Stomach (tissue), 19 donors: ENCODE measurements at places on chromosomes 1 and 21.
A peak's percentile ranks its signal among the peaks of the same experiment; 100 is the strongest.

DNA sequence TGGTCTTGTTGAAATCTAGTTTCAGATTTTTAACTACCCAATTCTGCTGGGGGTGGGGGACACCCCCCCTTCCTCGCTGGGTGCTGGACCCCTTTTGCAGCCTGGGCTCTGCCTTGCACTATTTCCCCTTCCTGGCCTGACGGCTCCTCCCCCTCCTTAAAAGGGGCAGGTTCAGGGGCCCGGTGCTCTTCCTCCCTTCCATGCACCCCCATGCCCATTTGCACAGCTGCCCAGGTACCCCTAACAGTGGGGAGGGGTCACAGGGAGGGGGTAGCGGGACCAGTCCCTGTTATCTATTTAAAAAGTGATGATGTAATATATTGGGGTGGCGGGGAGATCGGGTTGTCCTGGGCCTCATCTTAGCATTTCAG, 15.3 kb downstream of the ZBTB7B start:
- peak; percentile 34 for DNase-seq

- no peak for DNase-seq
Observed at GRCh38 chr21:26948194-26948593, 18.7 kb downstream of the ADAMTS5 start.

- no peak for DNase-seq
Observed at GRCh38 chr1:53346814-53347176, 18.9 kb upstream of the LRP8 start.

DNA sequence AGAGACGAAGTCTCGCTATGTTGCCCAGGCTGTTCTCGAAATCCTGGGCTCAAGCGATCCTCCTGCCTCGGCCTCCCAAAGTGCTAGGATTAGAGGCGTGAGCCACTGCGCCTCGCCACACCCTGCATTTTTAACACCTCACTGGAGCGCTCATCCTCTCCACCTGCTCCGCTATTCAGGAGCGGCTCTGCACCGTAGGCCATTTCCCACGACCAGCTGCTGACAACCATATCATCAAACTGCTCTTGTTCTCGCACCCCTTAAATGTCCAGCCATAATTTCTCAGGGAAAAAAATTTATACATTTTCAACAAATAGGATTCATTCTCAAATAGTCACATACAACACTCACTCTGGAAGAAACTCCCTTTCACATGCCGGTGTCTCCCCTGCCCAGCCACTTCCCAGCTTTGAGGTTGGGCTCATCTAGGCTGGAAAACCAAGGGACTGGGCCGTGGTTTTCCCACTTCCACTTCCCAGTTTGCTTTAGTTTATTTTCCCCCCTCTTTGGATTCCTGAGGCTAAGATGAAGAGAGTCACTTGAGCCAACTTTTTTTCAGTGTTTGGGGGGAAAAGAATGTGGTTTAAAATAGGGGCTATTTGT, 639 bp upstream of the IPO9 start:
- no peak for DNase-seq

DNA sequence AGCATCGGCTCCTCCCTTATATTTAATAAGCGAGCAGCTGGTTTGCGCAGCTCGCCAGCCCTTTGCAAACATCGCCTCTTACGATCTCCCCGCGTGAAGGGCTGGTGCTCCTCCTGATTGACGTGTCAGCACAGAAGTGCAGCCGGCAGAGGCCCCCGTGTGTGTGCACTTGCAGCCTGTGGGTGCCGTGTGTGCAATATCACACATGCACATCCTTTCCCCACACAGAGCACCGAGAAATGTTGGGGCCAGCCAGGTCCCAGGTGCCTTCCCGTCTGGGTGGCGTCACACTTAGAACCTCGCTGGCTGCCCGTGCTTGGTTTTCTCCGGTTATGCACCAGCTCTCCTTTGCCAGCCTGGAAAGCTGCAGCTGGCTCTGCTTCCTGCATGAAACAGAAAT, 126.6 kb upstream of the AJAP1 start:
- DNase-seq = no peak

GRCh38 chr21:37530901-37531351, 164.4 kb downstream of the DYRK1A start:
- DNase-seq = no peak

- DNase-seq = no peak
Observed at GRCh38 chr1:84462118-84462517, 16.9 kb upstream of the RPF1 start.

- DNase-seq = no peak
Observed at GRCh38 chr1:42211224-42211623, 46.7 kb upstream of the GUCA2A start.

DNA sequence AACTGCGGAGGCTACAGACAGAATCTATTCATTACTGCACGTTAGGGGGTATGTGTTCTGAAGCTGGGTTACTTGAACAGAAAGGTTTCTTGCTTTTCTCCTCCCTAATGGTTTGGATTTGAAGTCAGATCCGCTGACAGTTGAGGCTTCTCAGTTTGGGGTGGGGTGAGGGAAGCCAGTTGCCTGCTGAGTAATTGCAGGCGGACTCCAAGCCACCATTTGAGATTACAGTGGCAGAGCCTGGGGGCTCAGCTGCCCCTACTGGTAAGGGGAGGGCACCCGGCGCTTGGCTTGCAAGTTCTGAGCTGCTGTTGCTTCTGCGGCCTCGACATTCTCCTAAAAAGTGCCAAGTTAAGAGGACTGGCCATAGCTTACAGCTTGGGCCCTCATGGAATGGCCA, 2.0 kb downstream of the GRHL3 start:
- no peak for DNase-seq

DNA sequence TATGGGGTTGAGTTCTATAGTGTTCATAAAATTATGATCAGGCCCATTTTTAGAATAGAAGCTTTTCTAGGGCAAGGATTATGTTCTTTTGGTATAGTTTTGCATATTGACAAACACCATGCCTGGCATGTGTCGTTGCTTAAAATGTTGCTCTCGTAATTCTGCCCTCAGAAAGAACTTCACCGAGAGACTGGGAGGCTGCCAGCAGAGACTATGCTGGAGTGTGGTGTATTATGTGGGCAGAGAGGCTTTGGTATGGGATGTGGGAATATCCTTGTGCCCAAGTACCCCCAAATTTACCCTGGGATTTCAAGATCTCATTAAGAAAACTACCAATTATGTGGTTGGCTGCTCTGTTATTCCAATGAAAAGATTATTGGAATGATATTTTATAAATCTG, 27.9 kb downstream of the PGM1 start:
- no peak for DNase-seq

DNA sequence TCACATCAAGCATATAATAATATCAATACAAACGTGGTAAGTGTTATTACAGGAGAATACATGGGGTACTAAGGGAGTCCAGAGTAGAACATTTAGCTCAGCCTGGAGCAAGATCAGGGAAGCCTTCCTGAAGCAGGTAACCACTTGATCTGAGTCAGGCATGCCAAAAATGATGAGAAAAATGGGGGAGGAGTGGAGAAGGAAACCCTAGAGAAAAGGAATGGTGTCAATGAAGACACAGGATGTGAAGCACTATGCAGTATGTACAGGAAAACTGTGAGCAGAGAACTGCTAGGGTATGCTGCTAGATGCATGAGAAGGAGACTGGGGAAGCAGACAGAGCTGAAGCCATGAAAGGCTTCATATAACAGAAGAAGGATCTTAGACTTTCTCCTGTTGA, 84.7 kb downstream of the NOTCH2 start:
- no peak for DNase-seq

- DNase-seq = no peak
Observed at GRCh38 chr1:168582688-168583336, 6.4 kb downstream of the XCL1 start.

GRCh38 chr1:146035048-146035423, 13.5 kb upstream of the HJV start:
- DNase-seq = no peak

GRCh38 chr1:197544553-197544952, 230.7 kb downstream of the DENND1B start:
- no peak for DNase-seq

DNA sequence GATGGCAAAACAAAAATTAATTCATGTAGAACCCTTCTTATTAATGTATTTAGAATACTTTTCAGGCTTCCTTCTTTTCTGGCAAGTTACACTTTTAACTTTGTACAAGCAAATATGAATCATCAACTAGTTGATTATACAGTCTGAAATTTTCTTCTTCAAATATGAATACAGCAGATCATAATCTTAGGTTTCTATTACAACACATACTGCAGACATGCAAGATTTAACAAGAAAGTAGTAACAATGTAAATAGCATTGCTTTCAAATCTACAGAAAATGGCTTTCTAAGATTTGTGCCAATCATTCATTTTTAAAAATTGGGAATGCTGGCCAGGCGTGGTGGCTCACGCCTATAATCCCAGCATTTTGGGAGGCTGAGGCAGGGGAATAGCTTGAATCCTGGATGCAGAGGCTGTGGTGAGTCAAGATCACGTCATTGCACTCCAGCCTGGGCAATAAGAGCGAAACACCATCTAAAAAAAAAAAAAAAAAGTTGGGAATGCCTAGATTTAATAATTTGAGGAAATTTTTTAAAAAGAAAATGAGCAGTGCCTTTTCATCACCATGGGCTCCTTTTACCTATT, 68.4 kb upstream of the DPYD start:
- no peak for DNase-seq

- no peak for DNase-seq
Observed at GRCh38 chr1:23475641-23476040, 8.3 kb downstream of the ASAP3 start.

DNA sequence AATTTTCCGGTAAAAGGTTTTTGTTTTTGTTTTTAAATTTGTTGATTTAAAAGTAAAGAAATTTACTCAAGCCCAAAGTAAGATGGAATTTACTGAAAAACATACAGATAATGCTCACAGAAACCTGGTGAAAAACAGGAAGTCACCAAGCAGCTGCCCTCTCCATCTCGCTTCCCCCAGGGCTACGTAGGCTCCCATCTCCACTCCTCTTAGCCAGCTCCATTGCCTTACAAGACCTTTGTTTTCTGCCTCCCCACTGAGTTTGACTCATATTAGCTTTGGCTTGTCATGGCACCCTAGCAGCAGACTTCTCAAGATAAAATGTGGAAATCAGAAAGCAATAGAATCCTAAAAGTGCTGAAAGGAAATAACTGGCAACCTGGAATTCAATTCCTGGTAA, 57.9 kb downstream of the PHTF1 start:
- no peak for DNase-seq

- DNase-seq = peak; percentile 17
Observed at GRCh38 chr21:46194374-46195334, 10.4 kb upstream of the SPATC1L start.

DNA sequence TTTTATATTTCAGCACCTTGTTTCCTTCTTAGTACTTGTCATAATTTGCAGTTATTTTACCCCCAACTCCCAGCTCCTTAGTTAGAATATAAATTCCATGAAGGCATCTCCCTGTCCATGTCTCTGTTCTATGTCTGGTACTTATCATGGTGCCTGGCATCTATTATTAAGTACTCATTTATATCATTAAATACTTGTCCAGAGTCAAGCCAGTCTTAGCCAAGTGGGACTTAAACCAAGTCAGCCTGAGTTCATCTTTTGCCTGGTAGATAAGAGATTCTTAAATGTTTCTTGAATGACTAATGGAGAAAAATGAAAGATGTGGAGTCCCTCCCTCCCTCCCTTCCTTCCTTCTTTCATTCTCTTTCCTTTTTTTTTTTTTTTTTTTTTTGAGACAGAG, 9.4 kb downstream of the SLC25A44 start:
- DNase-seq = no peak

DNA sequence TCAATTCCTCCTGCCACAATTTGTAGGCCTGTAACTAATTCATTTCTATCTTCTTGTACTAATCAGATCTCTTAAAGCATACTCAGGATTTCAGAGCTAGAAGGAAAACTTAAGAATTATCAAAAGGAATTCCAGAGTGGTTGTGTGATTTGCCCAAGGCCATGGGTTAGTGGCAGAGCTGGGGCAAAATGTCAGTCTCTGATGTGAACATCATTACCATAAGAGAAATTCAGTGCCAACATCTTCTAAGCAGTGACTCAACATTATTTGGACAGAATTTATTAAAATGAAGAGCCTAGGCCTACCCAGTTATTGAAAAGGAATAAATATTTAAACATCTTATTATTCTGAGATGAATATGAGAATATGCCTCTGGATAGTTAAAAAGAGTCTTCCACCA, 14.5 kb downstream of the ST6GALNAC5 start:
- DNase-seq = no peak

- no peak for DNase-seq
Observed at GRCh38 chr1:103160281-103160680, 52.0 kb upstream of the COL11A1 start.

DNA sequence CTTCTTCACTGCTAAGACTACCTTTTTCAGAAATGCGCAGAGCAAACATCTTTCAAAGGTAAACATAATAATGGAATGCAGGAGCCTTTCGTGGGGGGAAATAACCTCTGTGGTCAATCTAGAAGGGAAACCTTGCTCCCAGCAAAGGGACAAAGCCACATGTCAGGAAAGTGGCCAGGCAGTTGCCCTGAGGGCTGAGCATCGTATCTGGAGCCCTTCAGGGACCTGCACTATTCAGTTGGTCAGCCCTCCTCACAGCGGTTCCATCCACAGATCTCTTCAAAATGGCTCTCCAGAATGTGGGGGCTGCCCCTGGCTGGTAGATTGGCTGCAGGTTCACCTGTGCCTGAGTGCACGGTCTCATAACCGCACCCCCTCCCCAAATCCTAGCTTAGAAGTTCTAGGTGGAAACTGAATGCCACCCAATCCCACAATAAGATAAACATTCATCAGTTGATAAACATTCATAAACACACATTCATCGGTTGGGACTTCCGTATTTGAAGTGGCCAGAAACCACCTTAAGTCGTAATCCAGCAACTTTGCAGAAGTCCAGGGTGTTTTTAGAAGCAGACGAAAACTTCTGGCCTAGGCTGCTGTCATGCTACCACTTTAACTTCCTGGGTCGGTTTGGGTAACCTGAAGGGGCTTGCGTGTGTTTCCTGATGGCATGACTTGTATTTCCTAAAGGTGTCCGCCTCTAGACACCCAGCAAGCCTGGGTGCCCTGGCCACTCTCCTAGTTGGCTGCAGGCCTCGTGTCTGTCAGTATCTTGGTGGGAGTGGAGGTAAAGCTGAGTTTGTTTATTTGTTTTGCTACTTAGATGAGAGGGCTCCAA, 50.5 kb downstream of the RASSF5 start:
- DNase-seq = peak; percentile 28
